ENCODE measurements at places on chromosomes 6 and 20.
A peak's percentile ranks its signal among the peaks of the same experiment; 100 is the strongest.

- DNase-seq, result no peak
Measured at GRCh38 chr20:51917886-51918535, 115.7 kb upstream of the SALL4 start.

- DNase-seq, result no peak
Measured at GRCh38 chr6:44772838-44773237, 385.3 kb downstream of the CDC5L start.

- no peak for DNase-seq
Measured at GRCh38 chr6:26388441-26388840, 5.5 kb downstream of the BTN2A2 start.

DNA sequence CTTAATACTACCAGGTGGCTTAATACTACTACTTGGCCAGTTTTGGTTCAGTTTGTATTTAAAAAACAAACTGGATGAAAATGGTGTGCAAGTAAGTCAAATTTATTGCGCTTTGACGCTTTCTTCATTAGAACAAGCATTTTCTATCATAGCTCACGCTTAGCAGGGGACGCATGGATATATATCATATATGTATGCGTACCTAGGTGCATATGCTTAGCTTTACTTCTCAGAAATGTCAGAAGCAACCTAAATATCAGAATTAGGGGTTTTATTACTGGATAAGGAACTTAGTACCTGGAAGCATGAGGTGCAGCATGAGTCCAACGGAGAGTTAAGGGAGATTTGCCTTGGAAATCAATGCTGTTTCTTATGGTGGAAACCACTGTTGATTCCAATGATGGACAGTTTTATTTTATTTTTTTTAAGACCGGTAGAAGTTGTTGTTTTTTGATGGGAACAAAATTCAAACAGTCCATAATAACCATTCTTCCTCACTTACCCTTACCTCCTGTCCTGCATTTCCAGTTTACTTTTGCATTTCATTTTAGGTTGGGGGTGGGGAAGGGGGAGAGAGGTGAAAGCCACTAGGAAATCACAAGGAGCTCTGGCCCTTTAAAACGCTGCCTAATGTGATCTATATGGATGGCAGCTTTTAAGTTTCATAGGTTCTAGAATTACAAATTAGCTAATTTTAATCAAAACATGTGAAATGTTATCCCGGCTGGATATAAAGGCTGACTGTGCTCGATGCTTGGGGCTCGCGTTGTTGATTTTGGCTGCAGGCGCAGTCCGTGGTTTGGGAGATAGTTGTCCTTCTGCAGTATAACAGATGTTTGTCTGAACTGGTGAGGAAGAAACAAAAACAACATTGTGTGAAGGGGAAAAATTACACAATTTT is 2.1 kb downstream of the SOBP start:
- peak; percentile 37 for DNase-seq

GRCh38 chr6:17870300-17871188 is 116.9 kb downstream of the KIF13A start:
- DNase-seq, result no peak

DNA sequence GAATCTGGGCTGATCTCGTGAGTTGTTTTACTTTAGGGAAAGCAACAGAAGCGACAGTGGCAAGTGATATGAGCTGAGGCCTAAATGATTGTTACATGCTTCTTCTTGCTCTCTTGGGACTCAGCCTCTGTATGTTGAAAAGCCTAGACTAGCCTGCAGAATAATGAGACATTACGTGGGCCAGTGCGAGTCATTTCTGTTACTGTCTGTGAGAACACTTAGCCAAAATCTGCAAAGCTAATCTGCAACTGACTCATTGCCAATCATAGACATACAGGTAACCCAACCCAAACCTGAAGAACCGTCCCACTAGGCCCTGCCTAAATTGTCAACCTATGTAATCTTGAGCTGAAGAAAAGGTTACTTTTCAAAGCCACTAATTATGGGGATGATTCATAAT is 77.4 kb upstream of the F13A1 start:
- DNase-seq, result no peak

DNA sequence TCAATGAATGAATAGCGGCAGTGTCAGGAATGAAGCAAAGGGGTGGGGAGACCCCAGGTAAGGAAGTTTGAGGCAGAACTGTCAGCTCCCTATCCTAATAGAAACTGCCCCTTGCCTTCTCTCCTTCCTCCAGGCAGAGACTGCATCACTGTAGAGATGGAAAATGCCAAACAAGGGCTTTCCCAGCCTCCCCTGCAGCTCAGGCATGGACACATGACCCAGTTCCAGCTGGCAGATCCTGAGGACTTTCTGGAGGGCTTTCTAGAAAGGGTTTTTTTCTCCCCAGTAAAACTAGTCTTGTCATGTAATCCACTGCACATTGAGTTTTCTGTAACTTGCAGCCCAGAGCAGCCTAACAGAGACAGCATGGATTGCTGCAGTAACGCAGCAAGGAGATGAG is 17.9 kb upstream of the PNPLA1 start:
- DNase-seq, result no peak

GRCh38 chr6:121873595-121873994 is 438.1 kb downstream of the GJA1 start:
- no peak for DNase-seq
